Neural crest cell (in vitro differentiated cells): ENCODE measurements at places on chromosomes 3 and 15.

GRCh38 chr15:58440158-58440910, 8.5 kb downstream of the LIPC start:
- DNase-seq, result no peak

GRCh38 chr15:92502930-92503857, 109.5 kb downstream of the ST8SIA2 start:
- no peak for DNase-seq

DNA sequence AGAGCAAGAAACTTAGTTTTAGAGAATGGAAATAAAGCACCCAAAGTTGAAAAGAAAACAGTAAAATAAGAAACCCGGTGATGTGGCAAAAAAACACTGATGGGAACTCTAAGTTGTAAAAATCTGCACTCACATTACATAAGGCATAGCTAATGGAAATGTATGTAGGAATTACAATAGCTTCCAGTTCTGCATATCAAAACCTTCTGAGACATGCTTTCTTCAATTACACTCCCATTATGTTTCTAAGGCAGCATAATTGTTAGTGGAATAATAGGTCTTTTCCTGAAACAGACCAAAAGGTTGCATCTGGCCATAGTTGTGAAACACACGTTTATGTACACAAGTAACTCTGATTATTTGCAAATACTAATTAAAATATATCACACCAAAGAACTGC, 41.4 kb downstream of the SLC30A4 start:
- no peak for DNase-seq

DNA sequence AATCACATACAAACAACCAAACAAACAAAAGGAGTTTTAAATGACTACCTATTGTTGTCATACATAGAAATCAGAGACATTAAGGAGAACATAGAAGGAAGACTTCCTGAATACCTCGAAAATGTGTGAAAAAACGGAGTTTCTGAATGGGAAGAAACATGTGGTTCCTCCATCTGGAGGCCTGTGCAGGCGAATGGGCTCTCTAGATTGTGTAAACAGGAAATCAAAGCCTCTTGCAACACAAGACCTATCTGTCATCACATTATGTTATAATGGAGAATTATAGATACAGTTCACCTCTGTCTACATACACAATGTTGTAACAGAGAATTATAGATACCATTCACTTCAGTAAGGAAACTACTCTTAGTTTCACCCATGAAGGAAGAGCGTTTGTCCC, 44.1 kb downstream of the RUBCN start:
- DNase-seq, result no peak

- no peak for DNase-seq
These were observed 1.9 kb downstream of the RUBCN start for GRCh38 chr3:197734667-197735318.

DNA sequence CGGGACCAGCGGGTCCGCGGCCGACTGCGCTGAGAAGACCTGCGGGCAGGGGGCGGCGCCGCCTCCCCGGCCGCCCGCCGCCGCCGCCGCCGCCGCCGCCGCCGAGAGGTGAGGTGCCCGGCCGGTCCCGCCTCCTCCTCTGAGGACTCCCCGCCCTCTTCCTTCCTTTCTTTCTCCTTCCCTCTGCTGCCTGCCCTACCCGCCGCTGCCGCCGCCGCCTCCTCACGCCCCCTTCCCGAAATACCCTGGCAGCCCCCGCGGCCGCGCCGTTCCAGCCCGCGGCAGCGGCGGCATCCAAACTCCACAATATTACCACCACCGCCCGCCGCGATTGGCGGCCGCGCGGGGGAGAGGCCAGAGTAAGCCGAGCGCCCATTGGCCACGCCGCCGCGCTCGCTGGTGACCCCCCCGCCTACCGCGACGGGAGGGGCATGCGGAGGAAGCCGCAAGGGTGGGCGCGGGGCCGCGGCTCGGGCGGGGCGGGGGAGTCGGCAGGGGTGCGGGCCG, 61.8 kb upstream of the ANKRD28 start:
- peak; percentile 71 for DNase-seq

- no peak for DNase-seq
These were observed 88.2 kb upstream of the TSC22D2 start for GRCh38 chr3:150319900-150320299.

DNA sequence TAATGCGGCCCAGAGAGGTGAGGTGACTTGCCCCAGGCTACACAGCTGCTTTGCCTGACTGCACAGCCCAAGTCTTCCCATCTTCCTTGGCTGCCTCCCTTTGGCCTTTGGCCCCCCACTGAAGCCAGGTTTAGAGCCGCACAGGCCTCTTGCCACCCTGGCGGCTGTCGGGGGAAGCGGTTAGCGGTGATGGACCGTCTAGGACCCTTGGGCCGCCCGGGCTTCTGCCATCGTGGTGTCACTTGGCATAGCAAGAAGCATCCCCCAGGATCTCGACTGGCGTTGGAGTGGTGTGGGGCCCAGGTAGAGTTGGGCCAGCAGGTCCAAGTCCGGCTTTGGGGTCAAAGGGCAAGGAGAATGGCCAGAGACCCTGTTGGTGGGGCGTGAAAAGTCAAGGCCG, 61.0 kb downstream of the LINGO1 start:
- DNase-seq, result no peak
